ENCODE measurements at places on chromosomes 3 and 15.

DNA sequence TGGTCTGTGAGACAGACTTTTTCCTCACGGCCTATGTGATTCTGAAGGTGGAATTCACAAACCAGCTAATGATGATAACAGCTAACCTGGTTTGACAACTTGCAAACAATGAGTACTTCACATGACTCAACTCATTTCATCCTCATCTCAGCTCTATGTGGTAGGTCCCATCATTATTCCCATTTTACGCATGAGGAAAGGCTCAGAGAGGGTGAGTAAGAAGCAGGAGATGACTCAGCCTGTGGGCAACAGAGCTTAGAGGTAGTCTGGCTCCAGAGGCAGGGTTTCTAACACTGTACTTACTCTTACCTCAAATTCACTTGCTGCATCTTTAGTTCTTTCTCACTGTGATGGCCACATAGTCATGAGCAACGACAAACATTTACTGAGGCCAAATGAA is 25.8 kb upstream of the PSMD6 start:
- H3K27me3 ChIP-seq, result no peaks in the 10 kb centered on the region
- H3K4me1 ChIP-seq, result peaks cover 49% of the 10 kb centered on the region
- no peaks in the 10 kb centered on the region for H3K36me3 ChIP-seq

DNA sequence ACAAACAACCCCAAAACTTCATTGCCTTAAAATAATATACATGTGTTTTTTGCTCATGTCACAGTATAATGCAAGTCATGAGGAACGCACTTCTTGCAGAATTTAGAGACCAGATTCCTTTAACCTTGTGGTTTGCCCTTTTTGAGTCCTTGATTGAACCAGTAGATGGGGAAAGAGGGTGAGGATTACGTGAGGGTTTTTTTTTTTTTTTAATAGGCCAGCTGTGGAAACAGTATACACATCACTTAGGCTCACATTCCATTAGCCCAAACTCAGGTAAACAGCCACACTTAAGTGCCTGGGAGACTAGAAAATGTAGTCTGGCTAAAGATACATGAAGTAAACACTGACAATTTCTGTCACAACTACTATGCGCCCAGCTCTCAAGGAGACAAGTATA is 114.9 kb upstream of the MLF1 start:
- H3K27me3 ChIP-seq, result no peaks in the 10 kb centered on the region
- no peaks in the 10 kb centered on the region for H3K4me1 ChIP-seq
- H3K4me3 ChIP-seq, result no peak overlapping the region
- H3K36me3 ChIP-seq, result no peaks in the 10 kb centered on the region
- DNase-seq, result no peak

DNA sequence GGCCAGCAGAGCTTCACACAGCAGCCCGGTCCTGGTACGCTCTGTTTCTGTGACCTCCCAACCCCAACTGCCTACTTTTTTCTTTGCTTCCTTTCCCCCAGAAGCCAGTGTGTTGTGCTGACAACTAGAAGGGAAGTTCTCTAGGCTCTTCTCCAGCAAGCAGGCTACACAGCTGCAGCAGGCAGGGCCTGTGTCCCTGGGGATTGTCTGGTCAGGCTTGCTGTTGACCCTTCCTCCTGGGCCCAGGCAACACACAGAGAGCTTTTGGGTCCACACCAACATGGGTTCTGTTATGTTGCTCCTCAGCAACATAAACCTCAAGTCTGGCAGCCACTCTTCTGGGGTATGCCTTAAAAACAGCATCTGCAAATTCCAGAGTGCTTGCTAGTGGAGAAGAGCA is 36.2 kb upstream of the TSPAN3 start:
- no peak overlapping the region for H3K27ac ChIP-seq
- no peaks in the 10 kb centered on the region for H3K27me3 ChIP-seq
- no peaks in the 10 kb centered on the region for H3K36me3 ChIP-seq
- DNase-seq, result no peak

GRCh38 chr3:139940622-139941021 is 5.6 kb downstream of the CLSTN2 start:
- H3K4me3 ChIP-seq, result no peak overlapping the region
- H3K36me3 ChIP-seq, result no peaks in the 10 kb centered on the region

Data from neural crest cell (in vitro differentiated cells).